PC-9 (cell line): ENCODE measurements at places on chromosomes 13 and 19. TPM values are rescaled to one million over a fixed set of nuclear protein-coding genes. Genes with fewer than 3 reads are reported as not detected.

ZNF296 gene
- total RNA-seq, result 3.1 and 3.7 TPM in 2 replicates

SHFL gene
- total RNA-seq, result 25.6 and 30.6 TPM in 2 replicates

KL gene
- 1.2 and 1.4 TPM in 2 replicates for total RNA-seq

HCST gene
- 1.8 and 2.6 TPM in 2 replicates for total RNA-seq

C19orf85 gene
- total RNA-seq, result 0.73 and 0.74 TPM in 2 replicates

GRK1 gene
- not detected in 2 replicates for total RNA-seq

ZNF682 gene
- 3.9 and 4.7 TPM in 2 replicates for total RNA-seq

CLDND2 gene
- 1.5 and 4.5 TPM in 2 replicates for total RNA-seq

SRRM5 gene
- total RNA-seq, result 0.37 and 0.60 TPM in 2 replicates

ZNF805 gene
- total RNA-seq, result 13.5 and 19.8 TPM in 2 replicates

OVOL3 gene
- total RNA-seq, result not detected in 2 replicates

DNA sequence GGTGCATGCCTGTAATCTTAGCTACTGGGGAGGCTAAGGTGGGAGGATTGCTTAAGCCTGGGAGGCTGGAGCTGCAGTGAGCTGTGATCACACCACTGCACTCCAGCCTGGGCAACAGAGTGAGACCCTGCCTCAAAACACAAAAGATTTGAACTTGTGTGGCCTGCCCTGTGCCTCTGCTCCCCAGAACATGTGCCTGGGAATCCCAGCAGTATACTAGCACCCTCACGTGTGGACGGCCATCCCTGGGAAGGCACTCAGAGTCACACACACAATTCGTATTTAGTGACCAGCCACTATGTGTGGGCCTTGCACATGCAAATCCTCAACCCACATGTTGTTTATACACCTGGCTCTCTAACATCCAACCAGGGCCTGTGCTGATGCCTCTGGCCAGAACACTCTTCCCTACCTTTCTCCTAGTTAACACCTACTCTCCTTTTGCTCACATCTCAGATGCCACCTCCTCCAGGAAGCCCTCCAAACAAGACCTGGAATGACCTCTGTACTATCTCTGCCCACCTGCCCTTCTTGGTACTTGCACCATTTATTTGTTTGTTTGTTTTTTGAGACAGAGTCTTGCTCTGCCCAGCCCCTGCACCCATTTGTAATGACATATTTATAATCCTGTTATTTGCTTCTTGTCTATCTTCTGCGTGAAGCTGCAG lies 7.7 kb downstream of the GADD45B start:
- DNase-seq, result no peak

DNA sequence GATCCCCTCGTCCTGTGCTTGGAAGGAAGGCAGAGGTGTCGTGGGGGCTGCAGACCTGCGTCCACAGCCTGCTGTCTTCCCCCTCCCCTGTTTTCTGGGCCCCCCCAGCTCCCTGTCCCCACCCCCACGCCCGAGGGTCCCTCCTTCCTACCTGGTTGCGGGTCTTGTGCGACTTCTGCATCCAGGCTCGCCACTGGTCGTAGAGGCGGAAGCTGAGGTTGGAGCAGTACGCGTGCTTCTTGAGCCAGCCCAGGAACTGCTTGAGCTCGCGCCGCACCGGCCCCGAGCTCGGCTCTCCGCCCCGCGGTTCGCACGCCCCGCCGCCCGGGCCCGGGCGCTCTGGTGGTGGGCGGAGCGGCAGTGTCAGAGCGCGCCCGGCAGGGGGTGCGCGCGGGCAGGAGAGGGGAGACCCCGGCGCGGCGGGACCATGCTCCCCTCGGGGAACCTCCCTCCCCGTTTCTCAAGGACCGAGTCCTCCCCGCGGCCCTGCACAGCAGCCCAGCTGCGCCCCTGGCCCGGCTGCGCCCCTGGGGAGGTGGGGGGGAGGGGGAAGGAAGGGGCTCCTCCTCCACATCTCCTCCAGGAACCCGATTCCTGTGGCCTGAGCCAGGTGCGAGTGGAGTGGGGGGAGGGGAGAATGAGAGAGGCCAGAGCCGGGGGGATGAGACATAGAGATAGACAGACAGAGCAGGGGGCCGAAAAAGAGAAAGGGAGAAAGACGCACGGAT lies 5.7 kb downstream of the REX1BD start:
- peak; percentile 71 for DNase-seq

DNA sequence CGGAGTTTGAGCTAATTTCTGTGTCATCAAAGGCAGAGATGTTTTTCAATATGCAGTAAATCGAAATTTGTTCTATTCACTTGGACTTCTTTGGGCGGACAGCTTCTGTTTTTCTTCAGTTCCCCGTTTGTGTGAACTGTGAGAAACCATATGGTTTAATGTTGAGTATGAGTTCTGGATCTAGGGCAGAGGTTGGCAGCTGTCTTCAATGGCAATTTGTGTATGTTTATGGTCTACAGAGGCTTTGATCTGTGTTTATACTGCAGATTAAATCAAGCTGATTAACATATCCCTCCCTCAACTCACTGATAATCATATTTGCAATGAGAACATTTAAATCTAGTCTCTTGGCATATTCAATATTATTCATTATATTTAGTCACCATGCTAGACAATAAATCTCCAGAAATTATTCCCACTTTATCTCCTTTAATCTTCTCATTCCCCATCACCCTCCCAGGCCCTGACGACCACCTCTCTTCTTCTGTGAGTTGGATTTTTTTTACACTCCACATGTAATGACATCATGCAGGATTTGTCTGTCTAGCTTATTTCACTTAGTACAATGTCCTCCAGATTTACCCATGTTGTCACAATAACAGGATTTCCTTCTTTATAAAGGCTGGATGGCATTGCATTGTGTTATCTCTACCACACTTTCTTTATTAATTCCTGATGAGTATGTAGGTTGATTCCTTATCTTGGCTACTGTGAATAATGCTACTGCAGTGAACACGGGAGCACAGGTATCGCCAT lies 9.0 kb downstream of the ZNF331 start:
- DNase-seq, result no peak

GRCh38 chr13:45021250-45021649 lies 31.9 kb downstream of the GPALPP1 start:
- DNase-seq, result no peak

- DNase-seq, result no peak
These were observed 91.6 kb downstream of the RYR1 start for GRCh38 chr19:38524994-38525634.

- no peak for DNase-seq
These were observed 39.3 kb downstream of the RFXAP start for GRCh38 chr13:36858290-36858689.

DNA sequence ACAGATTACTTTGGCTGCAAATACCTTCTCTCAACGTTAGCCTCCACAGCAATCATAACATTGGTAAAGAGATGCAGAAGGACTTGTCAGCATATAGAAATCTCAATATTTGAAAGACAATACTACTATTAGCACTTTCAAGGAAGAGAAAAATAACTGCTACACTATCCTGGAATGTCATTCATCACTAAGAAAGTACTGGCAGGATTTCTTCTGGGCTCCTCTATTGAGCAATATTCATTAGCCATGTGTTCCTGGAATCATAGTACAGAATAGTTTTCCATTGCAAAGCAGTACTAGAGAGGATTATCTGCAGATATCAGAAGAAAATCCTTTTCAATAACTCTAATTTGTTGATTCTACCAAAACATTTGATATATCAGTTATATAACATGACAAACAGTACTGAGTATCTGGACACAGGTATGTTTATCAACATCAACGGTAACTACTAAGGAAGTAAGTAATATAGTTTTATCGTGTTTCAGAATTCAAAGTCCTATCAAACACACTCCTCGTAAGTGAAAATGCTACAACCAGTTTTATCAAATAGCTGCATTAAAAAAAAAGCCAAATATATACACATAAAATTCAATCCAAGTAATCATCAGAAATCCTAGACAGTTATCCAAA lies 27.3 kb downstream of the INTS6 start:
- no peak for DNase-seq

- DNase-seq, result no peak
These were observed 2.6 kb upstream of the GSX1 start for GRCh38 chr13:27789495-27790303.

GRCh38 chr19:10884274-10884673 lies 12.9 kb downstream of the CARM1 start:
- DNase-seq, result peak; percentile 51

DNA sequence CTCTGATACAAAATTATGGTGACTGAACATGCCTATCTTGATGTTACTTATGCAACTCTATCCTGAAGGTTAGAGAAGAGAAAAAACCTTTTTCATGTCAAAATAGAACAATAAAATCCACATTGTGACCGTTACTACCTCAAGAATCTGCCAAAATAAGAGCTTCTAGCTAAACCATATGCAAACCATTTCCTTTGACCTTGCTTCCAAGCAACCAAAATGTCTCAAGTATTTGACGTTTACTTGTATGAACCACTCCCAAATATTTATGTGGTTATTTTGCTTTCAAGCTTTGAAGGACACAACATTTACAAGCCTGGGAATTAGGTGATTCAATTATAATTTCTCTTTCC lies 13.9 kb downstream of the FOXO1 start:
- DNase-seq, result no peak

- no peak for DNase-seq
These were observed 24.4 kb upstream of the GPR12 start for GRCh38 chr13:26784704-26785639.

DNA sequence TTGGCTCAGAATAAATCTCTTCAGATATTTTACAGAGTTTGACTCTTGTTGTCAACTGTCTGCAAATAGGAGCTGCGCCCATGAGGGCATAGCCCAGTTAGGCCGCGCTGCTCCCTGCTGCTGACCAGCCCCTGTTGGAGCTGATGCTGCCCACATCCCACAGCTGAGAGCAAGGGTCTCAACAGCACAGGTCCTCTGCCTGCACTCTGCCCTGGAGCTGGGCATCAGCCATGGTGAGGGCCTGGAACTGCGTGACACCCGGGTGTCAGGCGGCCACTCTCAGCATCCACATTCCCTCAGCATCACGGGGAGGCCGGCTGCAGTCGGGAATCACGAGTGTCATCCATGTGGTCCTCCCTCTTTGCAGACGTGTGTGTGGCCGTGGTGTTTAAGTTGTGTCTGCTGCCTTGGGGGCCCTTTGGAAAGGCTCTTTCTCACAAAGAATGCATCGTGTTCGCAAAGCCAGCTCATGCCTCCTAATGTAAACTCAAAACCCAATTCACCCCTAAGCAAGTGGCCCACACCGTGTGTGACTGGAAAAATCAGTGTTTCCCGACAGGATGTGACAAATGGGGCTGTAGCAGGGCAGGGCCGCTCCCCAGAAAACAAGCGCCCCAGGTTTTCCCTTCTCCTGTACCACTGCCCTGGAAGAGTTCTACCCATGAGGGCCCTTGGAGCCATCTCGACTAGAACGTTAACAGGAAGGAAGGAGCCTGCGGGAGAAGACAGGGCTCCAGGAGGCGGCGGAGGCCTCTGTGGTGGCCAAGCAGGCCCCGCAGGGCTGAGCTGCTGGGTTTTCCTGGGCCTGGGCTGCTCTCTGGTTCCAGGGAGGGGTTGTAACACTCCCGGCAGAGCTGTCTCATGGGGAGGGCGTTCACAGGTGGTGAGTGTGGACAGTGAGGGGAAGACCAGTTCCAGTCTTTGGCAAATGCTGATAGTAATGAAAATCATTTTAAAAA lies 20.3 kb downstream of the ATP11A start:
- DNase-seq, result no peak

DNA sequence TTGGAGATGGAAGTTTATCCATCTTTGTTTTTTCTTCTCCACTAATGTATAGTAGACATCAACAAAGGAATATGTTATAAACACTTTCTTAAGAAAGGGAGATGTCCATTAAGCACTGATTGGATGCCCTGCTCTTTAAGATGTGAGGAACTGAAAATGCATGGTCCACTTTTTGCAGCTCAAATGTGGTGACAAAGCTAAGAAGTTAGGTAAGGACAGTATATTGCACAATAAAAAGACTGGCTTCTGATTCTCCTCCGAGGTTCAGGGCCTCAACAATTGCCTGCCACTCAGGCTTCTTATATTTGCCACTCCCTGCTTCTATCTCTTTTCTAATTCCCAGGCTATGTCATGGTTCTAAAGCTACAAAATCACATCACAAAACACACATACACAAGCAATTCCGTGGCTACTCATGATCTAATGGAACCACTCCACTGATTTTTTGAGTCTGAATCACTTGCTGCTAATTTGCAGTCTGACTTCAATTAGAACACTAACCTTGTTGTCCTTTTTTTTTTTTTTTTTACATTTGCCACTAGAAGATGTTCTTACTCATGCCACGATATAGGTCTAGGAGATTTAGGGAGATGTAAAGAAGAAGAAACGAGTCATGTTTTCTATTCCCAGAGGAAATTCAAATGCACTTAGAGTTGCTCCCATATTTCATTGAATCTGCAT lies 29.6 kb upstream of the TNFSF11 start:
- DNase-seq, result no peak

GRCh38 chr13:78836238-78836784 lies 177.4 kb upstream of the OBI1 start:
- DNase-seq, result no peak
